Activated T-cell treated with anti-CD3 and anti-CD28 coated beads for 24 hours (primary cell): ENCODE measurements at places on chromosomes 2 and 18.

DNA sequence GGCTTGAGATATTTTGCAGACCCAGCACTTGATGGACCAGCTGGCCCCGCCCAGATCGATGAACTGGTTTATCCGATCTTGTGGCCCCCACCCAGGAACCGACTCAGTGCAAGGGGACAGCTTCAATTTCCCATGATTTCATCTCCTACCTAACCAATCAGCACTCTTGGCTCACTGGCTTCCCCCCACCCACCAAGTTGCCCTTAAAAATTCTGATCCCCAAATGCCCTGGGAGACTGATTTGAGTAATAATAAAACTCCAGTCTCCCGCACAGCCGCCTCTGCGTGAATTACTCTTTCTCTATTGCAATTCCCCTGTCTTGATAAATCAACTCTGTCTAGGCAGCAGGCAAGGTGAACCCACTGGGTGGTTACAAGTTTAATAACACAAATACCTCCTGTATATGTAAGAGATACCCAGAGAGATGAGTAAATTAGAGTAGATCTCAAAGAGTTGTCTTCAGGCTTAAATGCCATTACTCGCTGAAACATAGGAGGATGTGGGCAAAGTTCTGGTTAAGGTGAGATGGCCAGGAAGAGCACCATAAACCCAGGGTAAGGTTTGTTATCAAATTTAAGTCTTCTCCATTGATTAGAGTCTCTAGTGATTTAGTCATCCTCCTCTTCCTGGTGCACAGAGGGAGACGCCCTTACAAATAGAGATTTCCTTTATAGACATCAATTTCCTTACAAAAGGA, 222.8 kb downstream of the ARL4C start:
- DNase-seq = no peak

- DNase-seq = no peak
Observed at GRCh38 chr18:6363216-6363615, 51.5 kb downstream of the L3MBTL4 start.

DNA sequence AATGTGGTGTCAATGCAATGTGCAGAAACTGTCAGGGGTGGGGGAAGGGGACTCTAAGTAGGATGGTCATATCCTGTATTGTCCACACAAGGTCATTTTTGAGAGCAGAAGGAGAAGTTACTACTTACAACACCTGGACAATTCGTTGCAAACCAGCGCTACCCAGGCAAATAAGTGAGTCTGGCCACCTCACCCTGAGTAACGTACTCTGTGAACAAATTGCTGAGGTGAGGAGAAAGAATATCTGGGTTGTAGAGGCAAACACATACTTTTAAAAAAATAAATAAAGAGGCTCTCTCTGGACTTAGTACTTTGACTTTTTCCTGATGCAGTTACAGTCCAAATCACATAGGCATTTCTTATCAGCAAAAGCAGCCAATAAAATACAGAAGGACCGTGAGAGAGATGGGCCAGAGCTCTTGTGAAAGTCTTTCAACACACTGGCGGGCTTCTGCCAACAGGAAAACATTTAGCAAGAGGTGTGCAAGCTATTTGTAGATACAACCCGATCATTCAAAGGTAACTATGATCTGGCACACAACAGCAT, 268.2 kb upstream of the ID2 start:
- no peak for DNase-seq

DNA sequence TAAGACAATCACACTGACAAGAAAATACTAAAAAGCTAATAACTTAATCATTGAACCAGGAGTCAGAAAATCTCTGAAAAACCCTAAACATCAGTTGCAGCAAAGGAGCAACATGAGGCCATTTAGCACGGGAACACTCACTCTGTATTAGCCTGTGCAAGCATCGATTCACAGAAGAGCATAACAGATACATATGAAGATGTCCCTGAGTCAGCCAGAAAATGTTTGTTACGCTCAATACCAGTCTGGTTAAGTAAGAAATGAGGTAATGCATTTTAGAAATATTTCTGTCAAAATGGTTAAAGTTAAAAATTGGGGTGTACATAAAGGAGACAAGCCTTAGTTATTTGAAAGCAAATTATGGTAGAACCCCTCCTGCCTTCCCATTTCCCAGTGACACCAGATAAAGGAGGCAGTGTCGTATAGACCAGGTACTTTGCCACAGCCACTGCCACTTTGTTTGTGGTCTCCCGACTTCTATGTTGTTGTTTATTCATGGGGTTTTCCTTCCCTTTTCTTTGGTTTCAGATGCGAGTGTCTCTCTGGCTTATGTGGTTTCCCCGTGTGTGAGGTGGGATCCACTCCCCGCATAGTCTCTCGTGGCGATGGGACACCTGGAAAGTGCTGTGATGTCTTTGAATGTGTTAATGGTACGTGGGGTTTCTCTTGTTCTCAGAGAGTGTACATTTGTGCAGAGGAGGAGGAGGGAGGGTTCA, 108.6 kb downstream of the CRIM1 start:
- no peak for DNase-seq

GRCh38 chr2:112958428-112959108, 19.2 kb upstream of the IL36G start:
- DNase-seq = peak; percentile 15

DNA sequence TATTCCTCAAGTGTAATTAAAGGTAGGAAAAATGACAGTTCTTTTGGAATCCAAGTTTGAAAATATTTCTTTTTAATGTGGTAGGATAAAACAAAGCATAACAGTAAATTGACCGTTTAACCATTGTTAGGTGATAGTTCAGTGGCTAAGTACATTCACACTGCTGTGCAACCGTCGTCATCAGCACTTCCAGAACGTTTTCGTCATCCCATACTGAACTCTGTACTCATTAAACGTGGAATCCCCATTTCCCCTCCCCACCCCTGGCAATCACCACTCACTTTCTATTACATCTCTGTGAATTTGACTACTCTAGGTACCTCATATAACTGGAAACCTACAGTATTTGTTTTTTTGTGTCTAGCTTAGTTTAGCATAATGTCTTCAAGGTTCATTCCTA, 32.9 kb upstream of the FZD5 start:
- DNase-seq = no peak
